ENCODE measurements at places on chromosomes 12 and 14.

- DNase-seq: no peak
Observed at GRCh38 chr12:1838994-1839365, 18.6 kb downstream of the LRTM2 start.

- DNase-seq: no peak
Observed at GRCh38 chr12:120688527-120689071, 1.6 kb downstream of the MLEC start.

- no peak for DNase-seq
Observed at GRCh38 chr14:99698642-99699041, 14.5 kb downstream of the CYP46A1 start.

DNA sequence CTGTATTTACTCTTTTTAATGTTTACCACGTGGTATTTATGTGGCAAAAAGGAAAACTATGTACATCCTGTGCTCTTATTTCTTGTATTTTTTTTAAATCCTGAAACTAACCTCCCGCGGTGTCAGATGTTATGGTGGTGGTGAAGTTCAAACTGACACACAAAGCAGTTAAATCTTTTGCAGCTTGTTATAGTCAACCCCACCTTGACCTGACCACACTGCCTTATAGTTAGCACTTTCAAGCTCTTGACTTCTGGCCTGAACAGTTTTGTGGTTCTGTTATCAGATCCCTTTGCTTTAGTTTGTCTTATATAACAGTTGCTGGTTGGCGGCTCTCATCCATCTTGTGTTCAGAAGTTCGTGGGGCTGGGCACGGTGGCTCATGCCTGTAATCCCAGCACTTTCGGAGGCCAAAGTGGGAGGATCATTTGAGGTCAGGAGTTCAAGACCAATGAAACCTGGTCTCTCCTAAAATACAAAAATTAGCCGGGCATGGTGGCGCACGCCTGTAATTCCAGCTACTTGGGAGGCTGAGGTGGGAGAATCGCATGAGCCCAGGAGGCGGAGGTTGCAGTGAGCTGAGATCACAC lies 2.1 kb downstream of the UNG start:
- no peak for DNase-seq

- no peak for DNase-seq
Observed at GRCh38 chr12:8947737-8948136, 1.7 kb downstream of the M6PR start.

- peak; percentile 72 for DNase-seq
Observed at GRCh38 chr12:124567673-124568373, 411 bp upstream of the NCOR2 start.

DNA sequence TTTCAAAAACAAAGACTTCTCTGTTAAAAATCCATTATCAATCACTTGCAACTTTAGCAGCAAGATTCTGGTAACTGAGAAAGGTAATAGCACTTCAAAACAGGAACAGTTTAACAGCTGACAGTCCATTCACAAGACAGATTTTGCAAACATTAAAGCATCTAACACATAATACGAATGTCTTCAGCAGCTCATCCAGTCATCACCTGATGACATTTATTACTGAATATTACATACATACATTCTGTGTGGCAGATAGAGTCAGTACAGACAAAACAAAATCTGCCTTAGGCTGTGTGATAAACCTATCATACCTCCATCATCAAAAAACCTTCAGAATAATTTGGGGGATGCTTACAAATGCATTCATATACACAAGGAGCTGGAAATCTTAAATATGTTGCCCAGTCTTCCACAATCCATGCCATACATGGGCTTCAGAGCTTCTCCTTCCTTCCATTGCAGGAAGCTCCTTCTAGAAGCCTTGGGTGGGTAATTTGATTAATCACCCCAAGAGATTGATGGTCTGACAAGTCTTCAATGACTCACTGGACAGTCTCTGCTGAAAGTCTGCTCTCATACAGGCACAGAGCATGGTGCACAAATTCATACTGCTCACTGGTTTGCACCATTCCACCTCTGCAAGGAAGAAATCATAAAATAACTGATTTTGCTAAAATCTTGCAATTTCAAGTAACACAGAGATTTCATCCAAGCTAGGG lies 1.6 kb upstream of the PTPRB start:
- no peak for DNase-seq

DNA sequence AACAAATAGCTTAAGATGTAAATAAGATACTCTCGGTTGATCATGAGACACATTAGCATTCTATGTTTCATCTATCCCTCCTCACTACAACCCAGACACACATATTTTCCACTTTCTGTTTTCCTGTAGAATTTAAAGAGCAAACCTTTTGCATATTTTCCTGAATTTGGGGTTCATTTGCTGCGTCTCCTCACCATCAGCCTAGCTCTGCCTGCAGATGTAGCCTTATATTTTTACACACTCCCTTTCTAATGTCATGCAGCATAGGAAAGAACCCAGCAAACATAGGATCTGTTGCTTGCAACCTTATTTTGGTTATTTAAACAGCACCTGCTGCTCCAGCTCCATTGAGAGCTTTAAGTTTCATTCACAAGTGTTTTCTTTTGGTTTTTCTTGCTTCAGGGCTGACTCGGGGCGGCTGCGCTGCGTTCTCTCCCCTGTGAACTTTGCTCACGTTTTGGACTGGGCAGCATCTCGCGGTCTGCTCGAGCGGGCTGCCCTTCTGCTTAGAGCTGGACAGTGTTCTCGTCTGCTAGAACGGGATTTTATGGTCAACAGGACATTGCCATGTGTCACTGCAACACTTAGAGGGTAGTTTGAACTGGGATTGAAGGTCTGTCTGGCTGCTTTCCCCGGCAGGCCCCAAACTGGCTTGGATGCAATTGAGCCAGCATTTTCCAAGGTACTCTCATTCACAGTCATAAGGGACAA lies 57.8 kb upstream of the VRK1 start:
- no peak for DNase-seq

DNA sequence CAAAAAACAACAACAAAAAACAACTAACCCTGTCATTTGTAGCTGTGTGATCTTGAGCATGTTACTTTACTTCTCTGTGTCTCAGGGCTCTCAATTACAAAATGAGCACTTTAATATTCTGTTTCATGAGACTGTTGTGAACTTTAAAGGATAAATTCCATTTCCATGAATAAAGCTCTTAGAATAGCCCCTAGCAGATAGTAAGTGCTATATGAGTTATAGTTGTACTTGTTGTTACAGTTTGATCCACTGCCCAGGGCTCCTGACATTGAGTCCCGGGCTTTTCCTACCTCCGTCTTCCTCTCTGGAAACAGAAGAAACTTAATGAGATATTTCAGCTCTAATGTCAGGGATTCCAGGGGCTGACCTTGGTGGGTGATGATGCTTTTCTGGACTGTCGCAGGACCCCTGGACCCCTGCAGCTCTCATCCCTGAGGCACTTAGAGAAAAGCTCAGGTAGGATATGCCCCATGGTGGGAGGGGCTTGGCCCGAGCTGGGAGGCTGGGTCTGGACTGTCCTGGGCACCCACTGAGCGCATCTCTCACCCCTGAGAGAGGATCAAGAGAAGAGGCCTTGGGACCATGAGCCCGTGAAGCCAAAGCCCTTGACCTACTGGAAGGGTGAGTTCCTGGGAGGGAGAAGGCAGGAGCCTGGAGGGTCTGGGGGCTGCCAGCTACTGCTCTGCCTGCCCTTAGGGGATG lies 5.1 kb downstream of the P3H3 start:
- no peak for DNase-seq

DNA sequence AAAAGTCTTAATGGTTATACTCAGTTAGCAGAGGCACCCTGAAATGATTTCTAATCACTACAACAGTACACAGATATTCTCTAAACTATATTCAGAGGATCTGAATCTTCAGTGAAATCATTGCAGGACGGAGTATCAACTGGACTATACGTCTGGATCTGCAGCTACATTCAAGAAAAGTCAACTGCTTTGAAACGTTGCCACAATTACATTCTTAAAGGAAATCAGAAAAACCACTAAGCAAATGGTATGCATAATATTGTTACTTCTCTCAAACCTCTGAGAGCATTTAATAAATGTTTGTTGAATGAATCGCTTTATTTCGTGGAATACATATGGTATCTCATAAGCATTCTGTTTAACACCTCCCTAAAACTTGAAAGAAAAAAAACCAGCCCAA lies 67.4 kb downstream of the MED13L start:
- no peak for DNase-seq

DNA sequence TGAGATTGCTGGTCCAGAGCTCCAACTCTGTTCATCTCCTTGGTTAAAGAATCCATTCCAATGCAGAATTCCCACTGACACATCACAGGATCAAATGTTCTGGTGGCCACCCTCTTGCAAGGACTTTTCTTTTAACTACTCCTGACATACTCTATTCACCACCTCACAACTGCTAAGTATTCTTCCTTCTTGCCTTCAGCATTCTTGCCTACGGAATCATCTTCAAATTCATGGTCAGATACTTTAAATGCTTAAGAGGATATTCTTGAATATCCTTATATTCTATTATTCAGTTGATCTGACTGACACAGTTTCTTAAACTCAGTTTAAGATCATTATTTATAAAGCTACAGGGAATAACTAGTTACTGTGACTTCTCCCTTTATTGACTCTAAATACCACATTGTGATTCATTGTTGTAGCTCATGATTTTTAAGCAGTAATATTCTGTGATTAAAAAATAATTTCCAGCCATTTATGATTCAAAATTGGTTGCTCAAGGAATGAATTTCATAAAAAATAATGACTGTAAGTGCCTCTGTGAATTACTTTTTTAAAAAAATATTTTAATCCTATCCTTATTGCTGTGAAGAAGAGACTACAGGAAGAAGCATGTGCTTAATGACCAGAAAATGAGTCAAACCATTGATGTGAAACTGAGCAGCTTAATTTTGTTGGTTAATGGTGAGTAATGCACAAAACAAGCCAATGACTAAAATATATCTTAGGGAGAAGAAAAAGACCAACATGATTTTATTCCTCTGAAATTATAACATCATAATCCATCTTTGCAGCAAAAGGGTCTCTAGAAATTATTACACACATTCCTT lies 207.1 kb downstream of the PIK3C2G start:
- no peak for DNase-seq

DNA sequence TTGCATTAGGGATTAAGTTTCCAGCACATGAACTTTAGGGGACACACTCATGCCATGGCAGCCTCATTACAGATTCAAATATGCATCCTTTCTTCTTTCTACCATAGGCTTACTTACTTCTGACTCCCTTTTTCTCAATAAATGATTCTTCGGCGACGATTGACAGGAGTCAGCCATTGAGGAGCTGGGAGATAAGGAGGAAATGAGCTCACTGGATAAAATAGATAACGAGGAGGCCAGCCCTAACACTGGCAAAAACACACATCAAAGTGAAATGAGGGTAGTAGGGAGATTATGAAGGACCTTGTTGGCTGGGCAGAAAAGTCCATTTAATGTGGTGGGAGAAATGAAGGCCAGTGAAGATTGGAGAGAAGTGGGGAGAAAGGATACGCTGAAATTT lies 172.2 kb downstream of the SLC41A2 start:
- DNase-seq: no peak

- no peak for DNase-seq
Observed at GRCh38 chr12:105470601-105471000, 140.1 kb downstream of the C12orf75 start.

DNA sequence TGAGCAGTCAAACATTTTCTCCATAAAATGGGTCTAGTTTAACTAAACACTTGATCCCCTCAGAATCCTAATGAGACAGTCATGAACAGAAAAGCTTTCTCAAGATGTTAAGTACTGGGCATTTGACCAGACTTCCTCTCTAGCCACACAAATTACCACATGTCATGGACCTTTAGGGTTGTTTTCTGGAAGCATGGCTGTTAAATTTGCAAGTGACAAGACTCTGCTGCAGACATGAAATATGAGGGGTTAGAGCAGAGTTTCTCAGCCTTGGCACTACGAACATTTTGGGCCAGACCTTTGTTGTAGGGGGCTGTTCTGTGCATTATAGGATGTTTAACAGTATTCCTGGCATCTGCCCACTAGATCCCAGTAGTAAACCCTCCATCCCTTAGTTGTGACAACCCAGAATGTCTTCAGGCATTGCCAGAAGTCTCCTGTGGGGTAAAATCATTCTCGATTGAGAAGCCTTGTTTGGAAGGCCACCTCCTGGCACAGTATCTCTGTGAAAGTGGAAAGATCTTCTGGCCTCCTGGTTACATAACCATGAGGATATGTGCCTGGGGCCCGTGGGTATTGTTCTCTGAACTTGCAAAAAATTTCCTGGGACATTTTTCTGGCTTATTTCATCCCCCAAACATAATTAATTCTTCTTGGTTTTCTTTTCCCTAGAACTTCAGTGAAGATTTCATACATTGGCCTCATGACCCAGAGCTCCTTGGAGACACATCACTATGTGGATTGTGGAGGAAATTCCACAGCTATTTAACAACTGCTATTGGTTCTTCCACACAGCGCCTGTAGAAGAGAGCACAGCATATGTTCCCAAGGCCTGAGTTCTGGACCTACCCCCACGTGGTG lies 4.3 kb downstream of the TMEM106C start:
- no peak for DNase-seq

GRCh38 chr14:104274806-104275205 lies 136.4 kb downstream of the KIF26A start:
- DNase-seq: no peak

Data from NCI-H1105 (cell line).